ENCODE measurements at places on chromosomes 6 and 20.

DNA sequence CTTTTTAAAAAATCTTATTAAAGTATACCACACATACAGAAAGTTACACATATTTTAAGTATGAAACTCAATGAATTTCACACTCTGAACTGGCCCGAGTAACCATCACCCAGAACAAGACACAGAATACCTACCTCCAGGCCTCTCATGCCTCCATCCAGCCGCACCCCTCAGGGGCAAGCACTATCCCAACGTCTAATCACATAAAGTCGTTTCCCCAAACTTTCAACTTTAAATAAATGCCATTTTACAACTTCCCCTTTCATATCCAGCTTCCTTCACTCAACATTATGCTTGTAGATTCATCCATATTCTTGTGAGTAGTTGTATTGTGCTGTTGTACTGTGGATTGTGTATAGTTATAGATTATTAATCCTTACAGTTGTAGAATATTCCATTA lies 539.1 kb downstream of the CD83 start:
- no peak for DNase-seq

- no peak for DNase-seq
Observed at GRCh38 chr20:58593880-58594638, 57.0 kb upstream of the STX16 start.

DNA sequence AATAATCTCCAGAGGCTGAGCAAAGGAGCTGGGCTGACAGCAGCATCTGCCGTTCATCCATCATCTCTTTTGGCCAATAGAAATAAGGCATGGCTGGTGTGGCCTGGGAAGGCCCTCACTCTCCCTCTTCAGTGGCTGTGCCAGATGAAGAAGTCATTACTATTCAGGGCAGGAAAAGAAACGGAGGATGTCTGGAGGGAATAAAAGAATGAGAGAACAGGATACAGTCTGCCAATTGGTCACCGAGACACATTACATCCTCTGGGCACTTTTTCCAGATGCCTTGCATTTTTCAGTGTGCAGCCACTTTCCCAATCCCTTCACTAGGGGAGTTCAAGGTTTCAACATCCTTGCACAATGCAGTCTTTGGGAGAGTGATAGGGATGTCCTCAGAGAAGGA lies 32.2 kb upstream of the VGLL2 start:
- DNase-seq = no peak

- DNase-seq = no peak
Observed at GRCh38 chr20:54608943-54609342, 133.6 kb downstream of the DOK5 start.

- DNase-seq = no peak
Observed at GRCh38 chr6:45514454-45515230, 136.9 kb upstream of the SUPT3H start.

DNA sequence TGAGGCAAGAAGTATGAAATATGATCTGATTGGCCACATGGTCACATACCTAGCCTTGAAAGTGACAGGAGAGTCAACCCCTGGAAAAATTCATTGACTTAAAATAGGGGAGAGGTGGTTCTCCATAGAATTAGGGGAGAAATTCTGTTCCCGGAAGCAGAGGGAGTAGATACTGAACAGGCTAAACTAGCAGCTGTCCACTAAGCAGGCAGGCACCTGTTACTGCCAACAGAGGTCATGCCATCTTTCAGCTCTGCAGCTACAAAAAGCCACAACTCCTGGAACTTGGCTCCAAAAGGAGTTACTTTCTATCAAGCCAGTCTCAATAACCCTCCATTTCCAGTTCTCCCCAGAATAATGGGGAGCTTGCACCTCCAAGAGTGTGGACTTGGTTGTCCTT lies 352.5 kb downstream of the MAFB start:
- DNase-seq = no peak

GRCh38 chr20:57398231-57398821 lies 7.1 kb downstream of the RBM38 start:
- DNase-seq = peak; percentile 90

GRCh38 chr6:100612094-100612493 lies 147.4 kb upstream of the SIM1 start:
- DNase-seq = no peak

GRCh38 chr6:20426177-20427082 lies 24.8 kb downstream of the E2F3 start:
- no peak for DNase-seq

- no peak for DNase-seq
Observed at GRCh38 chr6:165231581-165232561, 77.5 kb downstream of the C6orf118 start.

DNA sequence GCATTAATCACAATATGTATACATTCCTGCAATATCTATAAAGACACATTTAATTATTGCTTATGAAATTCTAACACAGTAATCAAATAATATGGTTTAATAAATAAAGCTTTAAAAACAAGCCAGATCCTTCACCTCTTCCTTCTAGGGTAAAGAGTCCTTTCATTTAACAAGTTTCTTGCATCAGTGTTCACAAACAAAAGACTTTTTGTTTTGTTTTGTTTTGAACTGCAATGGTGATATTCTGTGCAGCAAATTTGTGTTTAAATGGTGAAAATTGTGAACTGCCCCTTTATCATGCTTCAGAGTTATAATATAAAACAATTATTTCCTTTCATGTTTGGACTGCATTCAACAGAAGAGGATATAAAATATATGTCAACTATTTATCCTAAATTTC lies 177.3 kb downstream of the EPHA7 start:
- no peak for DNase-seq

GRCh38 chr6:130105996-130106704 lies 87.8 kb downstream of the L3MBTL3 start:
- DNase-seq = no peak

GRCh38 chr6:106525107-106525881 lies 104.0 kb downstream of the RTN4IP1 start:
- peak; percentile 59 for DNase-seq

GRCh38 chr6:88641178-88641903 lies 322.1 kb downstream of the RNGTT start:
- no peak for DNase-seq

GRCh38 chr6:46051962-46052361 lies 36.3 kb upstream of the CLIC5 start:
- no peak for DNase-seq

GRCh38 chr20:51174536-51174935 lies 151.6 kb upstream of the KCNG1 start:
- DNase-seq = no peak

DNA sequence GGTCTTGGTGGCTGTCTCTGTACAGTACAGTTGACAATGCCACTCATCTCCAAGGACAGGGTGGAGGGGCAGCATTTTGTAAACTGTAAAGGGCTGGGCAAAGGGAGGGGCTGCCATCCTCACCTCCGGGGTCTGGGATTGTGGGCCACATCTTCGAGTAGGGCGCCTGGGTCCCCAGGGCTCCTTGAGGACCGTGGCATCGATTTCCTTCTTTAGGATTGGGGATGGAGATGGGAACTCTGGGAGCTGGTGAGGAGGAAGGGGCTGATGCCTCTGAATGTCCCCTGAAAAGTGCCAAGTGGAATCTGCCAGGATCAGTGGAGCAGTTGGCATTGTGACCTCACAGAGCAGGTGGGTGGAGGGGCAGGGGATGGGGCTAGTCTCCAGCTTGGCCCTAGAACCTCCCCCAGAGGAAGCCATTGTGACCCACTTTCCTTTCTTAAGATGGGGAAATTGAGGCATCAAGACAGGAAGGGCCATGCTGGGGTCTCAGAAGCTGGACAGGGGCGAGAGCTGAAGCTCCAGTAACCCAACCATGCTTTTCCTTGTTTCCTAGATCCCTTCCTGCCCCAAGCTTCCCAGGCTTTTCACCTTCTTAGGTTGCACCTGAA lies at the start of gene SUN5:
Gene SUN5 (minus strand): TSS at position 293 of the 611 bp plus-strand sequence. CDS start 93 bp downstream, at position 200.
- no peak for DNase-seq

DNA sequence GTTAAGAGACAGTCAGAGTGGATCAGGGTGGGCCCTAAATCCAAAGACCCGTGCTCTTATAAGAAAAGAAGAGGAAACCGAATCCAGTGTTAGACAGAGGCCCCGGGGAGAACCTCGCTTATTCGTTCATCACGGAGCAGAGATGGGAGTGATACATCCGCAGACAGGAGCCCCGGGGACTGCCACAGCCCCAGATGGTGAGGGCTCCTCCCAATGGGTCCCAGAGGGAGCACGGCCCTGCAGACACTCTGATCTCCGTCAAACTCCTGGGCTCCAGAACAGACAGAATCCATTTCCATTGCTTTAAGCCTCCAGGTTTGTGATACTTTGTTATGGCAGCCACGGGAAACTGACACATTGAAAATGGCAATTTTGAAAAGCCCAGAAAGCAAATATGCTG lies 47.0 kb downstream of the CDH4 start:
- no peak for DNase-seq

GRCh38 chr6:20789162-20789561 lies 254.9 kb downstream of the CDKAL1 start:
- DNase-seq = no peak

Data from activated CD4-positive, alpha-beta T cell treated with anti-CD3 and anti-CD28 coated beads, Interleukin-2, amount 10 ng/mL, durations not matched to agents 7 days and 5 days (primary cell).